Stimulated activated CD8-positive, alpha-beta memory T cell treated with anti-CD3 and anti-CD28 coated beads, Interleukin-2, amount 100 ng/mL, for 1 hour (primary cell): ENCODE measurements at places on chromosomes 2 and 18.

- DNase-seq: no peak
Measured at GRCh38 chr18:76915456-76915855, 93.1 kb downstream of the ZNF236 start.

DNA sequence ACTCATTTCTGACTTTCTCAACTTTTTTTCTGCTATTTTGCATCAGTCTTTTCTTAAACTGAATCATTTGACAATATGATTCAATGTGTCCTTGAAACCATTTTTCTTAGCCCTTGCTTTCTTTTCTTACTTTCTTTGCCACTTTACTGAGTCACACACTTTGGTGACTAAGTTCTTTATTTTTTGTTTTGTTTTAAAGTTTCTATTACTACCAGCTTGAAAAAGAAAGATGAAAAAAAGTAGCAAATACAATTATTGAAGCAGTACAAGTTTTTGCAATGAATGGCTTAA, 116.5 kb downstream of the DOCK10 start:
- no peak for DNase-seq

DNA sequence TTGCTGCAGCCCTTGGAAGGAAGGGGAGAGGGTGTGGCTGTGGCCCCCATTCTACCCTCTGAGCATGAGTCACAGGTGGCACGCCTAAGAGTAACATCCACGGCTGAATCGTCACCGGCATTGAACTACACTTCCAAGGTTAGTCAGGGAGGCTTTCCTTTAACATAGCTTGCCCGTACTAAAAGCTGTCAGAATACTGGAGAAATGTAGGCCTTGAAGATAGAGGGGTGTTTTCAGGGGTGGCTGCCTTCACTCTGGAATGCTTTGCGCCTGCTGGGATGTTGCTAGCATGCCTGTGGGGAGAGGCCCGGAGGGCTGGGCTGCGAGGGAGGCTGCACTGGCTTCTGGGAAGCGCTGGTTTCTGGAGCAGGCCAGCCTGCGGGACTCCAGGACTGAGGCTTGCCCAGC, 333.7 kb downstream of the AGAP1 start:
- no peak for DNase-seq

DNA sequence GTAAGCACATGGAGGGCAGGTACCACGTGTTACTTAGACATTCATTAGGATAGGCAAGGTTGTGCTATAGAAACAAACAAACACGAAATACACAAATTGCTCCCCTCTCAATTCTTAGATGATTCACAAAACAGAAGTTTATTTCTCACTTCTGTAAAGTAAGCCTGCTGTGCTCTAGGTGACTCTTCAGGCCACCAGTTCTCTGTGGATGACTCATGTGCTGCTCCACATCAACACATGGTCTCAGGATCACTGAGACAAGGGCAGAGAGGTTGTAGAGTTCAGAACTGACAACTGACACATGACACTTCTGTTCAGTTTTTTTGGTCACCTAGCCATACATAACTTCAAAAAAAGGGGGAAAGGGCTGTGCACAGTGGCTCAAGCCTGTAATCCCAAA, 70.6 kb downstream of the DAW1 start:
- DNase-seq: no peak

DNA sequence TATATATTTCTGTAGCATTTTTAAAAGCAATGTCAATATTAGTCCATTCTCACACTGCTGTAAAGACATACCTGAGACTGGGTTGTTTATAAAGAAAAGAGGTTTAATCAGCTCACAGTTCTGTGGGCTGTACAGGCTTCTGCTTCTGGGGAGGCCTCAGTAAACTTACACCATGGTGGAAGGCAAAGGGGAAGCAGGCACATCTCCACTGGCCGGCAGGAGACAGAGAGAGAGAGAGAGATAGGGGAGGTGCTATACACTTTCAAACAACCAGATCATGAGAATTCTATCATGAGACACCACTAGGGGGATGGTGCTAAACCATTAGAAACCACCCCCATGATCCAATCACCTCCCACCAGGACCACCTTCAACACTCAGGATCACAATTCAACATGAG, 43.1 kb downstream of the CHMP3 start:
- no peak for DNase-seq

GRCh38 chr2:102147935-102148334, 5.4 kb downstream of the IL1R1 start:
- no peak for DNase-seq

GRCh38 chr2:26988058-26988860, 17.8 kb downstream of the MAPRE3 start:
- no peak for DNase-seq

- no peak for DNase-seq
Measured at GRCh38 chr18:68262690-68263294, 452.1 kb downstream of the TMX3 start.

DNA sequence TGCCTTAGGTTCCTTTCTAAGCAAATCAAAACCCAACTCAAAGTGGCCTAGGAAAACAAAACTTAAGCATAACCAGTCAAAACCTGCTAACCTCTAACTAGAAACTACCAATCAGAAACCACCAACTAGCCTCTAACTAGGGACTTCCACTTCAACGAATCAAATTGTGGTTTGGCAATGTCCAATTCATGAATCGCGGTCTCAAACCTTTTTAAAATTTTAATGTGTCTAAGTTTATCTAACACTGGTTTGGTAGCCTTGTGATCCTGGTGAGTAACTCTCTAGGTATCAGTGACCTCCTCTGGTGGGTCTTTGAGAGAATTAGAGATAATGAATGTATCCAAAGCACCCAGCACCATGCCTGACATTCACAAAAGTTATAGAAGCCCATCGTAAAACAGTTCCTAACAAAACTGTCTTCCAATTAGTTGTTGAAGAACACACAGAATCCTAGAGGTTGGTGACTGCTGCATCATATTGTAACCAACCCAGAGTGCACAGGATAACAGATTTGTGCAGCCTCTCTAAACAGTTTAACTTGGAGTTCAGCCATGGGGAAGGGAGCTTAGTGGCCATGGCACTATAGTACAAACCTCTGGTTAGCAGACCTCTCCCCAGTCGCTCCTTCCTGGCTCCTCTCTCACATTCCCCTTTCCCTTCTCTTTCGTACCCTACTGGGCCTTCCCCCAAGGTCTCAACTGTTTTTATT, 45.2 kb upstream of the B3GNT2 start:
- DNase-seq: no peak

DNA sequence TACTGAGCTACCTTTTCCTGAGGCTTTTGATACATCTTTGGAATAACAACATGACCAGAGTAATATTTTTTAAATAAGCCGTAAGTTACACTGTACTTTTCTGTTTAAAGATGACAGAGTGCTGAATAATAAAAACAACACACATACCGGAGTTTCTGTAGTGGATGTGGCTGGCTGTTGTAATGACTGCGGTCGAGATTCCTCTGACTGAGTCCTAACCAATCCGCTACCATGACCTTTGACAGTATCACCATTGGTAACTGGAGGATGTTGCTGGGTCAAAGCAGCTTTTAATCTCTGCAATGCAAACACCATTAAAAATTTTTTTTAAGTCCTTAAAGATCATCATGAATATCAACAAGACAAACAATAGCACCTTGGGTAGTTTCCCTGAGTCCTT, 70.7 kb downstream of the ATF2 start:
- DNase-seq: no peak

DNA sequence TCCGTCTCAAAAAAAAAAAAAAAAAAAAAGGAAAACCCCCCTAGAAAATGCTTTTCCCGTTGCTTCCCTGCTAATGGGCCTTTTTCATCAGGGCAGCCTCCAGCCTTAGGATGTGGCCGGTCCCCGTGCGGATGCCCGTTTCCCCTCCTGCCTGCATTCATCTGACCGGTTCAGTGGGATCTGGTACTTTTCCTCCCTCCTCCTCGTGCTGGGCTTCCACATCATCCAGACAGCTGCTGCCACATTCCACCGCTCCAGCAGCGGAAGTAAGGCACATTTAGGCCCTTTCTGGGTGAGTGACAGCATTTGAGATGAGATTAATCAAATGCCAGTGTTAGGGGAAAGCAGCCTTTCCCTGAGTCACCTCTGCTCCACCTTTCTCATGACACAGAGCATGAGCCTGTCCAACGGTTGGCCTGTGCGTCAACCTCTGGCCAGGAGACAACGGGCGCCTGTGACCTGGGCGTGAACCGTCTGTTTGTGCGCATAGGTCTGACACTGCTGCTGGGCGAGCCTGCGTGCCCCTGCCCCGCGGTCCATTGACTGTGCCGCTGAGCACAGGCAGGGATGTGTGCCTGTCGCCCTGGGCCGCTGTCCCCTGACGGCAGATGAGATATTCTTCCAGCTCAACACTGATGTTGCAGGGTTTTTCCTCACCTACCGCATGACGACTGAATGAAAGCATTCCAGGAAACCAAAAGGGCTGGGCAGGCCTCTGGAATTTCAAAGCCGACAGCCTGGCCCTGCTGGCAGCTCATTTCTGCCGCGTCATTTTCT, 174.0 kb downstream of the TGIF1 start:
- no peak for DNase-seq

- no peak for DNase-seq
Measured at GRCh38 chr2:201470821-201471731, 19.5 kb downstream of the STRADB start.

DNA sequence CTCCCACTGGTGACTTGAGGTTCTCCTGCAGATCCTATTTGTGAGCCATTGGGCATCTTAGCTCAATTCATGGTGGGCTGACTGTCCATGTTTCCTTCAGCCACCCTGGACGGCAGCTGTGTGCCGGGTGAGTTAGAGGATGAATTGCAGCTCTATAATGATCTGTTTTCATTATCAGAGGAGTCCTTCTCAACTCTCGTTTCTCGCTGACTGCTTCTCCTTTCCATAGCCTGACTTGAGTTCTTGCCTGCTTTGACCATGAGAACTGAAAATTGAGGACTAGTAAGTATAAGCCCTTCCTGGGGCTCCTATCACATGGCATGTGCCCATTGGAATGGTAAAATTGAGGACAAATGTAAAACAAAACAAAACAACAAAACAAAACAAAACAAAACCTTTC, 121.8 kb downstream of the CDC42EP3 start:
- no peak for DNase-seq

DNA sequence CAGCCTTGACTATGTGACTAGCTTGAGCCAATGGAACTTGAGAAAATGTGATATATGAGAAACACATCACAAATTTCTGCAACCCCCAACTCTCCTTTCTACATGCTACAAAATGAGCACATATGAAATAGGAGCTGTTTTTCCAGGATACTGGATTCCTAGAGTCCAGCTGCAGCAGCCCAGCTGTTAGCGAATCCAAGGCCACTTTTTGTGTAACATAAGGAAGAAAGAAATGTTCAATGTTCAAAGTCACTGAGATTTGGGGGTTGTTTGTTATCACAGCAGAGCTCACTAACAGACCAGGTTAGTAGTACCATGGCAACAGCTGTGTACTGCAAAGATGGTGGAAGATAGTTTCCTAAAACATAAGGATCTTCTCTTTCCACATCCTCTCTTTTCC, 12.6 kb upstream of the COL6A3 start:
- no peak for DNase-seq

DNA sequence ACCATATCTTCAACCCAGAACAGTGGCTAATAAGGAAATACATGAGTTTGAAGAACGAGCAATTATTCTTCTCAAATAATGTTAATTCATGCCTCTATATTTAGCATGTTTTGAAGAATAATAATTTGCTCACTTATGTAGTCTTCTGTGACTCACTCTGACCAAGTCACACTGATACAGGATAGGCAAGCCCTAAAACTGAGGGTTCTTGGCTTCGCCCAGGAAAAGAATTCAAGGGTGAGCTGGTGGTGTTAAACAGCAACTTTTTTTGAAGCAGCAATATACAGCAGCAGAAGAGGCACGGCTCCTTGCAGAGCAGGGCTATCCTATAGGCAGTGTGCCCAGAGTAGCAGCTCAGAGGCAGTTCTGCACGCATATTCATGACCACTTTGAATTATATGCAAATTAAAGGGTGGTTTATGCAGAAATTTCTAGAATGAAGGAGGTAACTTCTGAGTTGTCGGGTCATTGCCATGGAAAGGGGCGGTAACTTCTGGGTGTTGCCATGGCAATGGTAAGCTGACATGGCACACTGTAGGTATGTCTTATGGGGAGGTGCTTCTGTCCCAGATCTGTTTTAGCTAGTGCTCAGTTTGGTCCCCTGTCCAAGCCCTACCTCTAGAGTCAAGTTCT, 200.6 kb downstream of the RND3 start:
- DNase-seq: no peak
